NCI-H446 (cell line): ENCODE measurements at places on chromosomes 5 and 9.
A peak's percentile ranks its signal among the peaks of the same experiment; 100 is the strongest.

GRCh38 chr9:4375424-4376200 is 75.7 kb upstream of the GLIS3 start:
- peak; percentile 59 for DNase-seq

DNA sequence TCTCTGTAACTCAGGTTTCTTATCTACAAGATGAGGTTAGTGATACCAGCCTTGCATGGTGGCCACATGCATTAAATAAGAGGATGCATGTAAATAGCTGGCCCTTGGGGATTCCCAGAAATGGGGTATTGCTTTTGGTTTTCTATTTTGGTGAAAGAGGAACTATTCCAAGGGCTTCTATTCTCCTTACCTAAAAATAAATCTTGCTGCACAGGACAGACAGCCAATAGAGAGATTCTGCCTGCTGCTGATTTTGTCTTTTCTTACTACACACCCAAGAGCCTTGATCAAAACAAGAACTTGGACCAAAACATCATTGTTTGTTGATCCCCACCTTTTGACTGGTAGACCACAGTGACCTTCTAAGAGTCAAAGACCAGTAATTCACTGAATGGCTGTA is 161.8 kb downstream of the PJA2 start:
- DNase-seq = no peak

GRCh38 chr5:135036405-135036804 is 2.4 kb upstream of the PITX1 start:
- DNase-seq = no peak

DNA sequence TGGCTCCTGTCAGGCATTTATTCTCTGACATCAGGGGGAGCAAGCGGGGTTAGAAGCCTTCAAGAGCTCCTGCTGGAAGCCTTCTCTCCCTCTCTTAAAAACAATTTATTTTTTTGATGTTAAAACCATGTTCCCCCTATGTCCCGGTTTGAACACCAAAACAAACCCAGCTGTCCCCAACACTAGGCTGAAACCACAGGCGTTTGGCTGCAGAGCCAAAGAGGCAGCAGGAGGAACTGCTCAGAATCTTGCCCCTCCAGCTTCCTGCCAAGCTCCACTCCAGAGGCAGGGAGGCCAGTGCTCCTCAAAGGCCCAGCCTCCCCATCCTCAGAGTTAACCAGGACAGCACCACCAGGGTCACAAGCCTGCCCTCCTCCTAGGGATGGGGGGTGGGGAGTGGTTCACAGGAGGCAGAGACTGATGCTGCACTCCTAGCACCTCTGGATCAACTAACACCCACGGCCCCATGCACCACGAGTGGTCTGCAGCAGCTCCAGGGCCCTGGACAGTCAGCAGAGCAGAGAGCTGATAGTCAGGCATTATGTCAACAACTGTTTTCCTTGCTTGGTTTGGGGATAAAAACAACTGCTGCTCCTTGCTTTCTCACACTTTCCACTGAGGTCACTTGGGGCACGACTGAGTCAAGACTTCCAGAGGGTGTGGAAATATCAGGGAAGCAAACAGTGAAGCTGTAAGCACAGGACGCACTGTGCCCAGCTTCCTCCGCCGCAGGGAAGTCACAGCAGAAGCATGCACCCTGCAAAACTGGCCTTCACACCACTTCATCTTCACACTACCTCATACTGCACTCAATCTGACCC is 96.5 kb upstream of the ADRA1B start:
- DNase-seq = no peak

GRCh38 chr9:95409650-95410426 is 92.3 kb upstream of the FANCC start:
- no peak for DNase-seq

- DNase-seq = peak; percentile 72
Observed at GRCh38 chr5:123671042-123671441, 159.1 kb downstream of the CSNK1G3 start.

DNA sequence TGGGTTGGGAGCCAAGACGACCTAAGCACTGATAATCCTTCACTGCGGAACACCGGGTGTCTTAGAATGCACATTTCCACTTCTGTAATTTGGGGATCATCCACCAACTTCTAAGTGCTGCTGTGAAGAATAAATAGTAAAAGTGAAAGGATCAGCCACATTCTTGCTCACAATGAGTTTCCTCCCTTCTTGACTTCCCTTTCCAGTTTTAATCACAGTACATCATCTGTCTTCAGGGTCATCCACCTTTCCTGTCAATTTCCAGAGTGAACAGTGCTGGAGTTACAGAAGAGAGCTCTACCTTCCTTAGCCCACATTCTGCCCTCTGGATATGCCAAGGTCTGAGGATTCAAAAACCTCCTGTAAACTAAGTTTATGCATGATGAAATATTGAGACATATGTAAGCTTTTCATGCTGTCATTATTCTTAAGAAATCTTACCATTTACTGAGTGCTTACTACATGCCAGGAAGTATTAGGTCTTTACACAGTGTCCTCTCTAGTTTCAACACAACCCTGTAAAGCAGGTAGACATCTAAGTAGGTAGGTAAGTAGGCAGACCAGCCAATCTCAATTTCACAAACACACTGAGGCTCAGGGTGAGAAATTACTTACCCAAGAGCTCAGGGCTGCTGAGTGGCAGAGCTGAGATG is 105.2 kb downstream of the CDK5RAP2 start:
- DNase-seq = no peak

DNA sequence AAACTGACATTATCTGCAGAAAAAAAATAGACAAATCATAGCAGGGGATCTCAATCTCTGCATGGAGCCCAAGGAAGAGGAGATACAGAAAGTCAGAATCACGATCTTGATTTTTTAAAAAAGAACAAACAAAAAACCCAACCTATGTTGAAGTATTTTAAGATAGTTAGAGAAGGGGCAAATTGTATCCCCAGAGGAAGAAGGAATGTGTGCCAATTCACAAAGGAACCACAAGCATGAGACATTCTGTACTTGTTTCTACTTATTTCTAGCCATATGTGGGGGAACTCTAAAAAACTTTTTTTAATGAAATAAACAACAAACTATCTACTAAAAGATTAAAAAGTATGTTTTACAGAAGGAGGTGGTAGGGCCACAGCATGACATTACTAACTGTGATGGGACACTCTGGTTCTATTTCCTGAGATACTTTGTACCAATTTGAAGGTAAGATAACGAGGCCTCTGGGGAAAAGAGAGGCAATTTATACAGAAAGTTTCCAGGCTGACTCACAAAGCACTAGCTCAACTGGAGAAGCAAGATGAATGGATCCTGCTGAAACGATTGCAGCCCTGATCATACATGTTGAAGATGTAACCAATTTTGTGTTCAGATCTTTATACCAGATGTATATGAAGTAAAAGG is 22.5 kb downstream of the RANBP3L start:
- DNase-seq = no peak

GRCh38 chr9:91564081-91564670 is 140.5 kb upstream of the NFIL3 start:
- no peak for DNase-seq

DNA sequence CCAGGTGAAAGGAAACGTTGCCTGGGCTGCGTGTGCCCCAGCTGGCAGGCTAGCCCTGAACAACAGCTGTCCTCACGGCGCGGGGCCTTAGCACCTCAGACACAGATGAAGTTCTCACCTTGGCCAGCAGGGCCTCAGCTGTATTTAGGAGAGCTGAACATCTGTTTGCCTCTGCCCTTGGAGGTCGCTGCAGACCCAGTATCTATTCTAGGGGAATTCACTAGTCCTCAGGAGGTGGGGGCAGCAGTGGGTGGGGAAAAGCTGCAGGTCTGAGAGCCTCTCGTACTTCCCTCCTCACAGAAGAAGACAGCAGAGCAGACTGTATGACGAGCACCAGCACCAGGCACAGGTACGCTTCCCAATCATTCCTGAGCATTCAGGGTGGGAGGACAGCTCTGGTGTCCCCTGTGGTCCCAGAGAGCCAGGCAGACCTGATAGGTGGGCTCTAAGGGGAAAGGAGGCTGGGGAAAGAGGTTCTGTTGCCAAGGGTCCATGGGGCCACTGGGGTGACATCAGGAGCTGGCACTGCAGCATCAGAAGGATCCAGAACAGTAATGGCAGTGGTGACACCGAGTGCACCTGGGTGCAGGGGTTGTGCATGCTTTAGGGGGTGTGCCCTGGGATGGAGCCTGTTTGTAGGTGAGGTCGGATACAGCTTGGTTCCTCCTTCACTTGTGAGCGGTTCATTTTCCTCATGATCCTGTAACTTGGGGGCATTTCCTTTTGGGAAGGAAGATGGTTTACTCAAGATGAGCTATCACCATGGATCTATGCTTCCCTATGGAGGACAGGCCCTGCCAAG is 13.8 kb downstream of the CD74 start:
- DNase-seq = no peak

DNA sequence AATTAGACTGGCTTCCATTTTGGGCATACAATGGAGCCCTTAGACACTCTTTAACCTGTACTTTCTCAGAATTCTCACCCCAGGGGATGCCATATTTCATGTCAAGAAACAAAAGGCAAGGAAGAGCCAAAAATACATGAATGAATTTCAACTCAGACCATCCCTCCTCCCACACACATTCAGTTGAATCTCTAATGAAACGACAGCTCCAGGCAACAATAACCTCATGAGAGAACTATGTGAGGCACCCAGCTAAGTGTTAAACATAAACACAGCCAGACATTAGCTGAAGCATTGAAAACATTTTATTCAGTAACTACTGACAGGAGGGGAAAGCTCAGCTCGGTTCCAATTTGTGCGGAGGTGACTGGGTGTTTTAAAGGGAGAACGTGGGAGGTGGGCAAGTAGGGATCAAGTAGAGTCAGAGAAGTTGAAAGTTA is 1359.1 kb upstream of the CDH9 start:
- DNase-seq = no peak

DNA sequence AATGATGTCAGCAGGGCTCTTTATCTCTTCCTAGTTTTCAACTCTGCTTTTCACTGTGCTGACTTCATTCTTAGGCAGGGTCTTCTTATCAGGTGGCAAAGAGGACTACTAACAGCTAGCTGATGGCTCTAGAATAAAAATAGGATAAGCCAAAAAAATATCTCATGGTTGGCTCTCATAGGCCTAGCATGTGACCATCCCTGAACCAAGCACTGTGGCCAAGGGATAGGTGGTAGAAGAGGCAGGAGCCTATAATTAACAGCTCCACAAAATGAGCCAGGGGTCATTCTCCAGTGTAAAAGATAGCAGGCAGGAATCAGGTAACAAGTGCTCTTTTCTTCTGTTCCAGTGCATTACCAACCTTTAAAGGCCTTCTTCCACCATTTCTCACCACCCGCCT is 21.1 kb downstream of the ANKDD1B start:
- no peak for DNase-seq

DNA sequence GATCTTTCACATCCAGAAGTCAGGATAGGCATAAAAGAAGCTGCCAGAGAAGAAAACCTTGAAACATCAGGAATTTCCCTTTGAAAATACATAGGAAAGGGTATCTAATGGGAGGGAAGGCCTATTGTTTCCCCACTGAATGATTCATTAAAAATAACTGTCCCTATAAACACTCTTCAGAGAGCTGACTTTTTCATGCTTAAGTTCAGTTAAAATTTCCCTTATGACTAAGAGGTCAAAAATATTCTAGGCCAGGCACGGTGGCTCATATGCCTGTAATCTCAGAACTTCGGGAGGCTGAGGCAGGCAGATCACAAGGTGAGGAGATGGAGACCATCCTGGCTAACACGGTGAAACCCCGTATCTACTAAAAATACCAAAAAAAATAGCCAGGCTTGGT is 499.5 kb downstream of the ENC1 start:
- no peak for DNase-seq

DNA sequence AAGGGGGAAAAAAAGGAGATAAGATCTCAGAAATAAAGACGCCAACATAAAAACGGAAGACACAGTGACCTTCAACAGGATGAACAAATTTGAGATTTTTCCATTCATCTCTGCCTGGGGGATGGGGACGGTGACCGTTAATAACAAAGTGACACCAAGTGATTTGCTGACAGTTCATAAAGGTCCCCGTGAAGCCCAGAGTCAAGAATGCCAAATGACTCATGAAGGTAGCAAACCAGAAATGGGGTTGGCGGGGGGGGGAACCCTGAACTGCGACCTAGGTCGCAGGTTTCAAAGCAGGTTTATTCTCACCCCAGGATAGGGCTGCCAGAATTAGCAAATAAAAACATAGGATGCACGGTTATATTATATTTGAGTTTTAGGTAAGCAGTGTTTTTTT is 21.1 kb upstream of the SHB start:
- DNase-seq = no peak

DNA sequence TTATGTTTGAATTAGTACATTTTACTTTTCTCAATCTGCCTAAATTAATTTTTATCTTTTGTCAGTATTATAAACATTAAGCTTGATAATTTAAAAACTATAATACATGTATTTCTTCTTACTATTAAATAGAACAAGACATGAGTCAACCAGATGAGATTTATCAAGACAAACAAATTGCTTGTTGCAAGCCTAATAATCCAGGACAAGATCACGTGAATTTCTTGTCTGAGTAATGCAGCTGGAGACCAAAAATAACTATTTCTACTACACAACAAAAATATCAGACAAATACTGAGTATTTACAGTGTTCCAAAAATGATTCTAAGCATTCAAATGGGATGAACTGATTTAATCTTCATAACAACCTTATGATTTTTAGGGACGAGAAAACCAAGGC is 339.1 kb upstream of the PRR16 start:
- no peak for DNase-seq

- no peak for DNase-seq
Observed at GRCh38 chr9:101014566-101014965, 14.0 kb upstream of the PLPPR1 start.

DNA sequence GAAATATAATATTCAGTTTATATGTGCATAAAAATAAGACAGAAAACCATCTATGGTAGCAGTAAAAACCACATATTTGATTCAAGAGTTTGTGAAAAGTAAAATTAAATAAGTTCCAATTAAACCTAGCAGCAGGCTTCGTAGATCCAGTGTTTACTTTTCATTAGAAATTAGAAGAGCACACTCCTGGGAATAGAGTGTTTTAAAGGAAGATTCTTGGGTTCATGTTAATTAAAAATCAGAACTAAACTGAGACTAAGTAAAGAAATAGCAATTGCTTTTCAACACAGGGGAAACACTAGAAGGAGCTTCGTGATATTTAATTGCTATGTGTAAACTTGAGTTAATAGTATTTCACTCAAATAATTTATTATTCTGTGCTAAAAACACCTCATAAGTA is 1097.8 kb upstream of the CDH18 start:
- no peak for DNase-seq

- DNase-seq = no peak
Observed at GRCh38 chr5:122599000-122599399, 175.9 kb upstream of the SNX2 start.

DNA sequence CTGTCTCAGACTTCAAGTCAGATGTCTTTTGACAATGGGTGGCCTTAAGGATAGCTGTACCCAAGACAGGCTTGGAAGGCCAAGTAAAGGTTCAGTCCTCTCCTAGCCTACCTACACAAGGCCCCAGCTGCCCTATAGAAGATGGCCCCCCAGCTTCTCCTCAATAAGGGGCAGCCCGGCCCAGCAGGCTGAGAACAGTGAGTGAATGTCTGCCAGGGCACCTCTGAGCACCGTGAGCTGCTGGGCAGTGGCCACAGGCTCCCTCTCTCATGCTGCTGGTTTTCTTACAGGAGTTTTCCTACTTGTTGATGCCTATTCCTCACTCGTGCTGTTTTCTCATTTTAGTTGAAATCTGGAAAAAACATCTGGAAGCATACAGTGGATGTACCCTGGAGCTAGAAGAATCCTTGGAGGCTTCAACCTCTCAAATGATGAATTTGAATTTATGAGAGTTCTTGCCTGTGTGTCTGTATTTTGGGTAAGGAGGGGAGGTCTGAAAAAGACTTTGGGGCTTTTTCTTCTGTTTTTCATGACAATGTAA is 40.1 kb downstream of the SECISBP2 start:
- no peak for DNase-seq
